ENCODE measurements at places on chromosomes 6 and 20.

GRCh38 chr6:79468116-79468515 is 69.1 kb downstream of the LCA5 start:
- no peak for DNase-seq

DNA sequence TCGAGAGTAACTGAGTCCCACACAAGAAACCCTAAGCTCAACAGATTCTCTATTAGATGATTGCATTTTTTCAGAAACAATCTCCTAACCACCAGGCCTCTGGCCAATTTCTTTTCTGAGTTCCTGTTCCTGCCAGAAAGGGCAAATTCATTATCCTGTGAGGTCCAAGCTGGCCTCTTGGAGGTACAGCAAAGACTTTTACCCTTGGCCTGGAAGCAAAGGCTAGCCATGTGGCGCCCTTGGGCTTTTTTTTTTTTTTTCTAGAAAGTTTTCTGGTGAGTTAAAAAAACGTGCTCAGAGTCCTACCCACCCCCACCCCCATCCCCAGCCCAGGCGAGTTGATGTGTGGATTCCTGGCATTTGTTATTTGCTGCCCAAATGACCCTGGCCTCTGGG is 59.0 kb upstream of the EEF1A1 start:
- no peak for DNase-seq

- no peak for DNase-seq
Measured at GRCh38 chr6:156963712-156964700, 186.8 kb downstream of the ARID1B start.

DNA sequence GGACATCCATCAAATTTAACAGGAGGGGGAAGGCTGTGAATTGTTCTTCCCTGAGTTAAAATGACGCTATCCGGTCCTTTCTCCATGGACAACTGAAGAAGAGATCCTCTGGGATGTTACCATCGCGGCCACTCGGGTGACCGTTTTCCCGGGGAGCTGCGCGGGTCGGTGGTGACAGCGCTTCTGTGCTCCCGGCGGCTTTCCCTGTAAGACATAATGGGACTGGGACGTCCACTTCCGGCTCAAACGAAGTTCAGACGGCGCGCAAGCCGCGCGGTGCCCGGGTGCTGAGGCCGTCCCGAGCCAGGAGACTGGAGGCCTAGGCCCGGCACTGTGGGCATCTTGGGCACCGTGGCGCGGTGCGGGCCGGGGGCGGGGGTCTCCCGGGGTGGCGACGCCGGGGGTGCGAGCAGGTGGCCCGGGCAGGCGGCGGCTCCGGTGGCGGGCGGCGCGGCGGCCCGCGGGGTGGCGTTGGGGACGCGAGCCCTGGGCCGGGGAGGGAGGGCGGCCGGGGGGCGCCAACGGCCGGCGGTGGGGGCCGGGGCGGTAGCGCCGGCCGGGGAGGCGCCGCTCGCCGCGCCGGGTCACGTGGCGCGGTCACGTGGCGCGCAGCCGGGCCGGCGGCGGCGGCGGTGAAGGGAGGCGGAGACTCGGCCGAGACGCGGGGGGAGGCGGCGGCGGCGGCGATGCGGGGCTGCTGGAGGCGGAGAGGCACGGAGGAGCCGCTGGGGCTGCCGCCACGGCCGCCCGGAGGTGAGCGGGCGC is 63.6 kb downstream of the GTF2H5 start:
- DNase-seq: peak; percentile 60

GRCh38 chr20:3560578-3560977 is 89.8 kb downstream of the ATRN start:
- no peak for DNase-seq

- DNase-seq: no peak
Measured at GRCh38 chr20:60785785-60786184, 466.3 kb upstream of the CDH4 start.

DNA sequence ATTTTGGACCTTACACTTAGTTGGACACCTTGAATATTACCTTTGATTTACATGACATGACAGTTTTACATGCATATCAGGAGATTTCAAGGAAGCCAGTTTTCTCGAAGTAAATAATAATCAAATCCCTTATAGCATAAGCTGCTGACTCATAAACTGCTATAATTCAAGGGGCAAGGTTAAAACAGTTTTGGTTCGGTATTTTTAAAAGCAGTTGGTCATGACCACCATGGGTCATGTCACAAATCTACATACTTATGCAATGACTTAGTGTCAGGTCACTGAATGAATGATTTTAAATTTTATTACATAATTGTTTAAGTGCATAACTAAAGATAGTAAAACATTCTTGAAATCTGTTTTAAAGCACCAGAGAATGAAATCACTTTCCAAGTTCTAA is 158.0 kb downstream of the DST start:
- no peak for DNase-seq

- no peak for DNase-seq
Measured at GRCh38 chr6:95087394-95088097, 489.8 kb upstream of the MANEA start.
